ENCODE measurements at places on chromosomes 1 and 21.

GRCh38 chr1:32988665-32989064 is 24.1 kb upstream of the RNF19B start:
- no peak for DNase-seq

DNA sequence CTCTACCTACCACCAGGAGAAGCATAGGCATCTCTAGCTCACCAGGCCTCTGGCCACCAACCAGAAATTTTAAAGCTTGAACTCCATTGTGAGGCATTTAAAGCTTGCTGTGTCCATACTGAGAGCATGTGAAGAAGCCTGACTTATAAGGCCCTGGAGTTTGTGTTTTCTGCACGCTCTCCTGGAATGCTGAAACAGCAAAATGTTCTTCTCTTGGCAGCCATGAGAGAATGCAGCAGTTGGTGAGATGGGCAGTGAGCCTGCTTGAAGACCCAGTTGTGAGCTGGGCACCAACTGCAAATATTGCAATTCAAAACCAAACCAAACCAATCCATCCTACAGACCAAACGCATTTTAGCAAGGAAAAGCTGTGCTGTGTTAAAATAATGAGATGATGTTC is 170.0 kb upstream of the IVNS1ABP start:
- no peak for DNase-seq

- DNase-seq: no peak
Measured at GRCh38 chr1:226723657-226724532, 15.2 kb downstream of the ITPKB start.

DNA sequence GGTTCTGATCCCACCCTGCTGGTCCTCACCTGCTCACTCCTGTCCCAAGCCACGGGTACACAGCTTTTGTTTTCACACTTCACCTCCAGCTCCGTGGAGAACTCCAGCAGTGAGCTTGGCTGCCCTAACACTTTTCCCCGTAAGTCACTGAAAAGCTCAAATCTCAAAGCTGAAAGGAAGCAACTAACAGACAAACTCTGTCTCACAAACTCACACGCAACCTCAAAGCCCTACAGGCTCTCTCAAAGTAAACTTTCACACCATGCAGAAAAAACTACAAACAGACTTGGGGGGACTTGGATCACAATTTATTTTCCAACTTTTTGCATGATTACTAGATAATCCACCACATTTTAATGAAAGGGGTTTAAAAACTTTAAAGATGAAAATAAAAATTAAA is 88.3 kb downstream of the AK5 start:
- DNase-seq: no peak

DNA sequence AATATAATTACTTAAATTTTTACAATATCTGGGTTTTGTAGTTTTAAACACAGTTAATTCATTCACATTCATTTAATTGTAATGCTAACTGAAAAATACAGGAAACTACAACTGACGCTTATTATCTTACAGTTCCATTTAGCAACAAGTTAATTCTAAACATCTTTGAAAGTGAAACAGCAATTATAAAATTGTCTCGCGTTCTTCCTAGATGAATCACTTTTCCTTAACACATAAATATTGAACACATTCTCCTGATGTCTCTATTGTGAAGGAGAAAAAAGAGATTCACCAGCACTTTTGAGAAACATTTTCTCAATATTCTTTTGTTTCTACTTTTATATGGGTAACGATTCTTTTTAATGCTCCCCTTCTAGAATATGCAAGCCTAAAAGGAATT is 6.4 kb downstream of the PTGFR start:
- DNase-seq: no peak

Data from mucosa of descending colon (tissue), 3 donors.